Endothelial cell of umbilical vein (primary cell): ENCODE measurements at places on chromosomes 7 and 10. TPM values are rescaled to one million over a fixed set of nuclear protein-coding genes. Genes with fewer than 3 reads are reported as not detected.

- H3K27ac ChIP-seq, result no peak overlapping the region
- H3K36me3 ChIP-seq, result no peaks in the 10 kb centered on the region
- H3K4me1 ChIP-seq, result no peaks in the 10 kb centered on the region
- peaks cover 2% of the 10 kb centered on the region for H3K27me3 ChIP-seq
- no peak for DNase-seq
- no peak overlapping the region for H3K4me3 ChIP-seq
Measured at GRCh38 chr10:58322072-58322834, 12.6 kb upstream of the UBE2D1 start.

MYH16 gene
- 0.09 and 0.11 TPM in 2 replicates for total RNA-seq

SFRP5 gene
- not detected in 2 replicates for total RNA-seq

- no peak overlapping the region for H3K4me3 ChIP-seq
- no peaks in the 10 kb centered on the region for H3K4me1 ChIP-seq
- H3K27me3 ChIP-seq, result peaks cover 5% of the 10 kb centered on the region
Measured at GRCh38 chr7:106392590-106392989, 107.8 kb upstream of the NAMPT start.

GRCh38 chr7:36658335-36659171 is 65.7 kb downstream of the AOAH start:
- no peaks in the 10 kb centered on the region for H3K36me3 ChIP-seq
- H3K4me1 ChIP-seq, result no peaks in the 10 kb centered on the region
- peaks cover 3% of the 10 kb centered on the region for H3K27me3 ChIP-seq
- peak; percentile 31 for DNase-seq

GCK gene
- 0.32 and 0.51 TPM in 2 replicates for total RNA-seq

- peaks cover 20% of the 10 kb centered on the region for H3K4me1 ChIP-seq
- H3K36me3 ChIP-seq, result no peaks in the 10 kb centered on the region
- no peak overlapping the region for H3K4me3 ChIP-seq
- DNase-seq, result no peak
- H3K27me3 ChIP-seq, result no peaks in the 10 kb centered on the region
- no peak overlapping the region for H3K27ac ChIP-seq
Measured at GRCh38 chr10:95500649-95501048, 60.5 kb downstream of the SORBS1 start.

MKI67 gene
- total RNA-seq, result 101 and 125 TPM in 2 replicates

DNA sequence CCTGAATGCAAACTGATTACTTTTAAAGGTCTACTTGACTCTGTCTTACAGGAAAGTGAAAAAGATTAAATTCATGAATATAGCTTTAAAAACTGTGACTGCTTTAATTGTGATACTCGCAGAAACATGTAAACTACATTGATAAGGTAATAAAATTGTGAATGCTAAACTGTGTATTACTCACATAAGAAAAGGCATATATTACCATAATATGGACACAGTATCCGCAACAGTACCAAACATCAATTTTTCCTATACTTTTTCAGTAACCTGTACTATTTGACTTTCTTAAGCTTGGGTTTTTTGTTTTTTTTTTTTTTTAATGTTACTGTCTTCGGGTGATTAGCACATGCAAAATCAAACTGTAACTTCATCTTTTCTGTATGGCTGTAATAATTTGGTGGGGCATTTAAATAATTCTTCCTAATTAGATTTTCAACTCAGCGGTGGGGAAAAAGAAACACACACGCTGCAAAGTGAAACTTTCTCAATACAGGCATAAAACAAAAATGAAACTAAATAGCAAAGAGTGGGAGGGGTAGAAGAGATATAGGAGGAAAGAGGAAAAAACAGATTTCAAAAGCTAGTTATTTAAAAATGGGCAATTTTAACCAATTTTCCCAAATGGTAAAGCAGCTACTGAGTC is 23.2 kb downstream of the NT5C3A start:
- peak overlapping the region; percentile 84 for H3K4me3 ChIP-seq
- H3K36me3 ChIP-seq, result no peaks in the 10 kb centered on the region

MYL10 gene
- not detected in 2 replicates for total RNA-seq

- no peak overlapping the region for H3K27ac ChIP-seq
- no peak overlapping the region for H3K4me3 ChIP-seq
- H3K36me3 ChIP-seq, result no peaks in the 10 kb centered on the region
- H3K4me1 ChIP-seq, result no peaks in the 10 kb centered on the region
Measured at GRCh38 chr10:99161165-99161564, 74.5 kb downstream of the HPSE2 start.

AGAP3 gene
- 171 and 173 TPM in 2 replicates for total RNA-seq

- H3K36me3 ChIP-seq, result no peaks in the 10 kb centered on the region
- no peaks in the 10 kb centered on the region for H3K27me3 ChIP-seq
- H3K27ac ChIP-seq, result no peak overlapping the region
- H3K4me3 ChIP-seq, result no peak overlapping the region
- DNase-seq, result peak; percentile 48
- no peaks in the 10 kb centered on the region for H3K4me1 ChIP-seq
Measured at GRCh38 chr7:31443457-31443856, 70.4 kb upstream of the ITPRID1 start.

GRCh38 chr7:135877805-135878204 is 99.4 kb downstream of the MTPN start:
- H3K4me1 ChIP-seq, result no peaks in the 10 kb centered on the region
- peaks cover 3% of the 10 kb centered on the region for H3K27me3 ChIP-seq
- no peak overlapping the region for H3K27ac ChIP-seq
- DNase-seq, result no peak
- no peaks in the 10 kb centered on the region for H3K36me3 ChIP-seq

TRDMT1 gene
- 12.3 and 15.2 TPM in 2 replicates for total RNA-seq

GRCh38 chr7:83786858-83787257 is 137.9 kb upstream of the SEMA3E start:
- DNase-seq, result no peak
- H3K4me1 ChIP-seq, result no peaks in the 10 kb centered on the region

DNA sequence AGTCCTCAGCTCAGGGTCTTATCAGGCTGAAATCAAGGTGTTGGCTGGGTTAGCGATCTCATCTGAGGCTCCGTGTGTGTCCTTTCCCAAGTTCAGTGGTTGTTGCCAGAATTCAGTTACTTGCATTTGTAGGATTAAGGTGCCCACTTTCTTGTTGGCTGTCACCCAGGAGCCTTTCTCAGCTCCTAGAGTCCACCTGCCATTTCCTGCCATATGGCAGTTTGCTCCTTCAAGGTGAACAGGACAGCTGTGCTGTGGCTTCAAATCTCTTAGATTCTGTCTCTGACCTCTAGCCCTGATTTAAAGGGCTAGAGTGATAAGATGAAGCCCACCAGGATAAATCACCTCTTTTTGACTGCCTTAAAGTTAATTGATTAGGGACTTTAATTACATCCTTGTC is 1.0 kb upstream of the HIF1AN start:
- H3K27ac ChIP-seq, result no peak overlapping the region
- H3K4me1 ChIP-seq, result peaks cover 21% of the 10 kb centered on the region
- no peaks in the 10 kb centered on the region for H3K36me3 ChIP-seq
- no peak overlapping the region for H3K4me3 ChIP-seq

GIMAP5 gene
- 0.44 and 0.85 TPM in 2 replicates for total RNA-seq

VGF gene
- not detected in 2 replicates for total RNA-seq

GRCh38 chr10:11551916-11552602 is 59.4 kb downstream of the USP6NL start:
- DNase-seq, result peak; percentile 94
- H3K4me3 ChIP-seq, result no peak overlapping the region
- peaks cover 26% of the 10 kb centered on the region for H3K4me1 ChIP-seq
- H3K27me3 ChIP-seq, result no peaks in the 10 kb centered on the region
- H3K27ac ChIP-seq, result peak overlapping the region; percentile 59

DNA sequence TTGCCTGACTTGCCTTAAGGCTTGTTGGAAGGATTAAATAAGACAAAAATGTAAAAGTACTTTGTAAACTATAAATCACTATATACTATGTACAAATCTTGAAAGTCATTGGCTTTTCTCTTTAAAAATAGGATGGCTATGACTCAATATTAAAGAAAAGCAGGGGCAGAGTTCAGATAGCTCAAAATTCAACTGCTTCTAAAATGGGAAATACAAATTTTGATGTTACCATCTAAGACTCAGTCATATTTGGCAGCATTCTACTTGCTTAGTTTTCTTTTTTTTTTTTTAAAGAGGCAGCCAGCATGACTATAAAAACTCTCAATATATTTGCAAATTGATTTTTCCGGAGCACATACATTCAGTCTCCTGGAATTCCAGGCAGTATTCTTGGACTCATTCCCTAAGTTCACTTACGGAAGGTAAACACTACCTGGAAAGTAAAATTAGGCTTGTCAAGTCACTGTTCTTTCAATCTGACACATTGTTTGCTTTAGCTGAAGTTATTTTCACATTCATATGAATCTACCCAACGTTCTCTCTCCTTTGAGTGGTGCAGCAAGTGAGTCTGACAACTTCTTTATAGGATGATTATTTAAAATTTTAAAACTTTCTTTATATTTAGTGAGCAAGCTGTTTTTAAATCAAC is 133.8 kb upstream of the CCDC6 start:
- no peaks in the 10 kb centered on the region for H3K4me1 ChIP-seq
- no peak overlapping the region for H3K27ac ChIP-seq
- no peak overlapping the region for H3K4me3 ChIP-seq
- no peaks in the 10 kb centered on the region for H3K27me3 ChIP-seq
- no peaks in the 10 kb centered on the region for H3K36me3 ChIP-seq

DNA sequence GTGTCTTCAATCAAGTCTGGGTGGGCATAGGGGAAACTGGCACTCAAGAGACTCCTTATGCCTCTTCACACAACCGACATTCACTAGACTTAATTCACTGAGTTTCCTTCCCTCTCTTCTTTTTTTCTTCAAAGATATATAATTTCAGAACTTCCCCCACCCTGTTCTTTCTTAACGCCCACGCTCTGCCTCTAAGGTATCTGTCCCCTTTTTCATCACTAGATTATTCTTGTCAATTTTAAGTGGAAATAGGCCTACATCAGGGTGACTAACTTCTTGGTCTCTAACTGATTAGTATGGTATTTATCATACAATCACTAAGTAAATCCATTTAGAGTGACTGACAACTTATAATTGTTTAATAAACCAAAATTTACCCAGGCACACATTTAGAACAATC is 126.7 kb downstream of the CDCA7L start:
- no peaks in the 10 kb centered on the region for H3K4me1 ChIP-seq
- H3K27me3 ChIP-seq, result no peaks in the 10 kb centered on the region
- H3K4me3 ChIP-seq, result no peak overlapping the region
- H3K36me3 ChIP-seq, result no peaks in the 10 kb centered on the region
- no peak for DNase-seq

CTAGE4 gene
- 0.30 TPM in 1 of 2 replicates, not detected in the other for total RNA-seq

DNA sequence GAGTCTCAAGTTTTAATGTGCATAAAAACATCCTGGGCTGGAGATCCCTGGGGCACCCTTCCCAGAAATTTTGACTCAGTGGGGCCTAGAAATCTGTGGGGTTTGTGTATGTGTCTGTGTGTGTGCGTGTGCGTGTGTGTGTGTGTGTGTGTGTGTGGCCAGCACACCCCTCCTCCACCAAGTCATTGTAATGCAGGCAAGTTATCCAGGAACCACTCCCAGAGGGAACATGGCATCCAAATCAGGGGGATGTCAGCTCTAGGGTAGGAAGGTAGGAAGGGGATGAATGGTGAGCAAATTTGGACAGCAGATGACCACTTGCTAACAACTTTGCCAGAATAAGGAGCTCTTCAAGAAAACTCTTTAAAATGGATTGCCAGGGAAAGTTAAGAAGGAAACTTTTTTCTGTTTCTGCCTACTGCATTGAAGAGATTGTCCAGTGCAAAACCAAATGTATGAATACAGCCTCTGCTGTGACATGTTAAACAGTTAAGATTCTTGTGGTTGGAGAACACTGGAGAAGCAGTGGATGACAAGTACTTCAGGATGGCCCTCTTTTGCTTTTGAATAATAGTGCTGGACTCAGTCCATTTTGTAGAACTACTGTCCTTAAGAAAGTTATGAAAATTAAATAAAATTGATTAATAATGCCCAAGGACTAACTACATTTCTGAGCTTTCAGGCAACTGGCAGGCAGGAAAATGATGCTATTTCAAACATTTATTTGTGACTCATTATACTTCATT is 12.3 kb downstream of the STAMBPL1 start:
- no peaks in the 10 kb centered on the region for H3K27me3 ChIP-seq
- H3K4me3 ChIP-seq, result no peak overlapping the region
- no peak overlapping the region for H3K27ac ChIP-seq
- H3K4me1 ChIP-seq, result no peaks in the 10 kb centered on the region

- no peak overlapping the region for H3K4me3 ChIP-seq
- DNase-seq, result peak; percentile 17
Measured at GRCh38 chr7:120373174-120373573, 100.2 kb downstream of the KCND2 start.

DNA sequence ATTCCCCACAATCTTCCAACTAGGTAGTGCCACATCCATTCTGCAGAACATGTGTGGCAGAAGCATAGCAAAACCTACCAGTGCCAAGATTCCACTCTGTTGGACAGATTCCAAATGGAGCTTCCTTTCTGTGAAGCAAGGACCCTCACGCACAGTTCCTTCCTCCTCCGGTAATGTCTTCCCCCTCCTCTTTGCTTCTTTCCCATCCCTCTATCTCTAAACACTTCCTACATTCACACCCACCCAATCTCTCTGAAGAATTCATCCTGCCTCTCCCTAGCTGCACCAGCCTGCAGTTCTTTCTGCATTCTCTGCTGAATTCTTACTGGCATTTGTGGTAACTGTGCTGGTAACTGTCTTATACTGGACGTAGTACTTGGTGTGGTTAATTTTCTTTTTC is 124.9 kb downstream of the RNLS start:
- H3K36me3 ChIP-seq, result no peaks in the 10 kb centered on the region
- H3K4me3 ChIP-seq, result no peak overlapping the region
- H3K4me1 ChIP-seq, result no peaks in the 10 kb centered on the region

- no peak for DNase-seq
- no peak overlapping the region for H3K27ac ChIP-seq
- H3K27me3 ChIP-seq, result no peaks in the 10 kb centered on the region
- no peaks in the 10 kb centered on the region for H3K36me3 ChIP-seq
Measured at GRCh38 chr10:120145107-120145506, 252.6 kb downstream of the SEC23IP start.

PRKCQ gene
- 0.55 and 0.58 TPM in 2 replicates for total RNA-seq

DNA sequence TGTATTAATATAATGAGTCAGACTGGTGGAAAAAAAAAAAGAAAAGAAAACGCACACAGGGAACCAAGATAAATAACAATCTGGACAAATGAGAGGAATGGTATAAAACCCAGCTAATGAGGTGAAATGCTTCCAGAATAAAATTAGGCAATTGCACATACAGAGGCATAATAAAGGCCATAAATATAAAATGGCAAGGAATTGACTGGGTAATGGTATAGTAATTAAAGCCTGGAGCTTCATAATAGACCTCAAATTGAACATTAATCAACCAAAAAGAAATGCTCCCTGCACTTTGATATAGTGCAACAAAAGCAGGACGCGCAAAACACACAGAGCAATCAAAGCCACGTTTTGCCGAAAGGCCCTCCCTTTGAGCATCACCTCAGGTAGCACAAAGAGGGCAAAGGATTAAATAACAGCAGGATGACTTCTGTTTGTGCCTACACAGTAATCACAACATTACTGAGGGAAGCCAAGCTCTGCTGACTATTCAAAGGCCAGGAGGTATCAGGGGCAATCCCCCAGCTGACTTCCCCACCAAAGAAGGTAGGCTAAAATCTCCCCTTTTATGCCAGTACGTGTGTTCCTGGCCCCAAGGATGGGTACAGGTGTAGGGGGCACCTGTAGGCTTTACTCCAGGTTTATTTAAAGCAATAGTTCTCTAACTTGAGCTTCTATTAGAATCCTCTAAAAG is 343.7 kb downstream of the ELMO1 start:
- H3K4me3 ChIP-seq, result no peak overlapping the region
- no peak overlapping the region for H3K27ac ChIP-seq
- no peaks in the 10 kb centered on the region for H3K36me3 ChIP-seq
- H3K27me3 ChIP-seq, result no peaks in the 10 kb centered on the region
- no peak for DNase-seq
